Panc1 (cell line): ENCODE measurements at places on chromosomes 11 and 22. TPM values are rescaled to one million over a fixed set of nuclear protein-coding genes. Genes with fewer than 3 reads are reported as not detected.

- no peak for DNase-seq
These were observed 3.8 kb downstream of the SERPING1 start for GRCh38 chr11:57601297-57601696.

DNA sequence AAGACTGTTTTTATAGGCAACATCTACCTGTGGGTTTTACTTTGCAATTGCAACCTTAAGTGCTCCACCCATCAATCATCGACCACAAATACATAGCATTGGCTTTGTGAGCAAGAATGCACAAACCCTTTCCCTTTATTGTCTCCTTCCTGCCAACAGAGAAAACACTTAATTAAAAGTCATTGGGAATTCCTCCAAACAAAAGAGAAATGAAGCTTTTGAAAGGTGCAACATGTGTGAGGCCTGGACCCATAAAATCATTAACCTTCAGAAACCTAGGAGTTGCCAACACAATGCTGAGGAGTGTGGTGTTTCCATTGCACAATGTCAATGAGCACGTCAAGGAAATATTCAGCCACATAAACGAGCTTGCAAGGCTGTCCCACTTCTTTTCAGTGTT lies 223.2 kb downstream of the BLID start:
- no peak for DNase-seq

DNA sequence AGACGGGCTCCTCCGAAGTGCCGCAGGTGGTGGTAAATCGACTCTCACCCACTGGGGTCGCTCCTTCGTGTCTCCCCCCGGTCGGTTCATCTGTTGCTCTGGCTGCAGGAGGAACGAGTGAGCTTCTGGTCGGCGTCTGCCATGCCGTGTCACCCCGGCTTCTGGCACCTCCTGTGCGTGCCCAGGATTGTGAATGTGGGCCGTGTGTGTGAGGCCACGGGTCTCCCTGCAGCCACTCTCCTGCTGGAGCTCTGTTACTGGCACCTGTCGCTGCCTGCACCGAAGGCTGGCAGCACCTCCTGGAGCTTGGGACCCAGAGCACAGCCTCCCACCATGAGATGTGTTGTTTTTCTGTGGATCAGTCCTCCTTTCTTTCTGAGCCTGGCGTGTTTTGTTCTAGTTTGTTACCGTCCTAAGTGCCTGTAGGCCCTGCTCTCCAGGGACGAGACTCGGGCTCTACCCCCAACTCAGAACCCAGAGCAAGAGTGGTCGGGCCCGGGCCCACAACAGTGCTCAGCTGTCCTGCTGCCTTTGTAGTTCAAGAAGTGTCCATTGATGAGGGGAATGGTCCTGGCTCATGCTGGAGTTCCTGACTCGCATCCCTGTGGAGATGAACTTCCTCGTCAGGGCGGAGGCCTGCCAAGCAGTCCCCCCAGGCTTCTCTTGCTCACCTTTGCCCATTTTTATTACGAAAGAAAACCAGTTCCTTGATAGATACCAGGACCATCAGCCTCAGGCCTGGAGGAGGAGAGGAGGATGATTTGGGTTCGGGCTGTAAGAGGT lies 66.6 kb downstream of the MED15 start:
- DNase-seq, result no peak

- DNase-seq, result no peak
These were observed 113.4 kb downstream of the ZBTB16 start for GRCh38 chr11:114172871-114173444.

DNA sequence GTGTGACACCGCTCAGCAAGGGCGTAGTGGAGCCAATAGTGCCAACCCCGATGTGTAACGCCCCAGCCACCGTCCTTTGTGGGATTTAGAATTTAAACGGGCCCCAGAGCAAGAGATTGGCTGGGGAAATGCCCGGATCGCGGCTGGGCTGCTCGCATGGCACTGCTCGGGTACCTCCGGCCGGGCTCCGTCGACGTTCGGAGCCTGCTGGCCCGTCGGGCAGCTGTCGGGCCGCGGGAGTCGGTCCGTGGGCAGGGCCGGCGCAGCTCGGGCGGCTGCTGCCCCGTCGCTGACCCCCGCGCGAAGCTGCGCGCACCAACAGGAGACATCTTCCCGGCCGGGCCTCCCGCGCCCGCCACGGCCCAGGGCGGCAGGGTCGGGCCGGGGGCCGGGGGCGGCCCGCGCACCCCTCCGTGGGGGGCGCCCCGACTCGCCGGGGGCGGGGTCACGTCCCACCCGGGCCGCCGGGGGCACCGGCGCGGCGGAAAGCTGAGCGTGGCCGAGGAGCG lies 1.3 kb upstream of the KDM2A start:
- no peak for DNase-seq

GRCh38 chr11:34680206-34680605 lies 59.3 kb downstream of the EHF start:
- DNase-seq, result no peak

DNA sequence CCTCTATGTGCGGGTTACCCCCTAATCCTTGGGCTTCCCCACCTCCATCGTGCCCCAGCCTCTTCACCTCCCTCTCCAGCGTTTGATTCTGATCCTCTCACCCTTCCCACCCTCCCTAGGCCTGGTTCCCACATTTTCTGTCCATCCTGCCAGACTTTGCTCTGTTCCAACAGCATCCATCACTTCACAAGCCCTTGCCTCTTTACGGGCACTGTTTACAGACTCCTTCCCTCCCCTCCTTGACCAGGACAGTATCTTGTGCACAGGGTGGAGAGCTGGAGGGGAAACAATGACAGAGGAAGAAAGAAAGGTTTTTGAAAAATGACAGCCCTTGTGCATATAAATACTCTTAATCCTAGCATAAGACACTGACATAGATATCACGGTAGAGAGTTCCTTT lies 30.4 kb downstream of the FEZ1 start:
- DNase-seq, result no peak

DNA sequence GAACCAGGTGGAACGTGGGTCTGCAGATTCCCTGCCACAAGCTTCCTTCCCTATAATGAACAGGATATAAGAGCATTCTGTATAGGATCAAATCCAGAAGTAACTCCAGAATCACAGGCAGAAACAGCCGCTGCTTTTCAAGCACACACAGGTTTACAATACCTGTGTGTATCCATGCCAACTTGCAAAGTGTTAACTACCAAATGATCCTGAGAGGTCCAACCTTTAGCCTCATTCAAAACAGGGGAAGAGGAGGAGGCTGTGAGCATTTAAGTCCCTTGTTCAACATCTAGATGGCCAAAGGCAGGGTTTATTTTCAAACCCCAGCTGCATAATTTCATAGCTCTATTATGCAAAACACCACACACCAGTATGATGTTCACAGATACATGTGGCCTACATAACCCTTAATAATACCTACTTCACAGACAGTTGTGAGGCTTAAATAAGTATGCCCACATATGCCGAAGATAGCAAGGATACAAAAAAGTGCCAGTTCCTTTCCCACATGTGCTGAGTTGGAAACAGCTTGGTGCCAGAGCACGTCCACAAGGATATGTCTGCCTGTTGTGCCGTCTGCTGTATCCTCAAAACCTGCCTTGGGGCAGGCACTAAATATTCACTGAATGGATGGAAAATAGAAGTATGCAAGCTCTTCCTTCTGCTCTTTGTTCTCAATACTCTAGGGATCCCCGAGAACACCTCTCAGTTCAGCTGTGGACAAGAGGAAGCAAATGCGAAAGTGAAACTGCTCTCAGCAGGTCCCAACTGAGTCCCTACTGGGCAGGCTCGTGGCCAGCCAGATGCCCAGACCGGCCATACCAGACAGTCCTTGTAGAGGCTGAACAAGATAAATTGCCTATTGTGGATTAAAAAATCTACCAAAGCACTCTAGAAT lies 66.8 kb downstream of the LARGE1 start:
- DNase-seq, result no peak

- DNase-seq, result no peak
These were observed 5.1 kb upstream of the CLPB start for GRCh38 chr11:72439455-72439854.

GRCh38 chr22:45204241-45204640 lies 36.5 kb downstream of the KIAA0930 start:
- no peak for DNase-seq

DNA sequence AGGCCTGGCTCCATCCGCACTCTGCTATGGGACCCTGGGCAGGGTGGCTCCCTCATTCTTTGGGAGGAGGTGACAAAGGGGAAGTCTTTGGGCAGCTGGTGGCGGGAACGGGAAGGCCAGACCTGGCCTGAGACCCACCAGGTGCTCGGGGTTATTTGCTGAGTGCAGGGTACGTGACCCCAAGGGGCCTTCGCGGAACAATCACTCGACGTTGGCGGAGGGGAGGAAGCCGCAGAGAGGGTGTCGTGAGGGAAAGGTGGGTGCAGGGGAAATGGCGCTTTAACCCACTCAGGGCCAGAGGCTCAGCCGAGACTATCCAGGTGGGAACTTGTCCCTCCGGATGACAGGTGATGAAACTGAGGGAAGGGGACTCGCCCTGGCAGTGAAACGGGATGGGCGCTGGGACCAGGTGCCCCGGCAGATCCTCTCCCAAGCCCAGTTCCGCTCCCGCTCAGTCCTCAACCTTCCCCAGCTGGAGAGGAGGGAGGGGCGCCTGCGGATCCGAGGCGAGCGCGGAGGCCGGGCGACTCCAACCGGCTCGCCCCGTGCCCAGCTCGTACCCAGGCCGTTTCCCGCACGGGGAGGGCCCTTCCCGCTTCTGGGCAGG lies 911 bp downstream of the A4GALT start:
- no peak for DNase-seq

DNA sequence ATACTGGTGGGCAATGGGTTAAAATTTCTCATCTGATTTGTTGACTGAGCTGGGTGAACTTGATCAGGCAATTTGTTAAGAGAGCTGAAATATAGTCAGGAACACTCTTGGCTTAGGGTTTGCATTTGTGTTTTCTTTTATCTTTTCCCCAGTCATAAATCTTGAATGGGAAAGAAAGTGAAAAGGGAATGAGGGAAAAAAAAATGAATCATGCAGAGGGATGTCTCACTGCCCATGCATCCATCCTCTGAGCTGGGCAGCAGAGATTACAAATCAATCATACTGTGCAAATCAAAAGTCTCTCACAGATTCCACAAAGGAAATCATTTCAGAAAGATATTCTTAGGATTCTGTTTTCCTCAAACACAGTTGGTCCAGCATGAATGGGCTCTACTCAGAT lies 174.2 kb upstream of the MPPED2 start:
- no peak for DNase-seq

DNA sequence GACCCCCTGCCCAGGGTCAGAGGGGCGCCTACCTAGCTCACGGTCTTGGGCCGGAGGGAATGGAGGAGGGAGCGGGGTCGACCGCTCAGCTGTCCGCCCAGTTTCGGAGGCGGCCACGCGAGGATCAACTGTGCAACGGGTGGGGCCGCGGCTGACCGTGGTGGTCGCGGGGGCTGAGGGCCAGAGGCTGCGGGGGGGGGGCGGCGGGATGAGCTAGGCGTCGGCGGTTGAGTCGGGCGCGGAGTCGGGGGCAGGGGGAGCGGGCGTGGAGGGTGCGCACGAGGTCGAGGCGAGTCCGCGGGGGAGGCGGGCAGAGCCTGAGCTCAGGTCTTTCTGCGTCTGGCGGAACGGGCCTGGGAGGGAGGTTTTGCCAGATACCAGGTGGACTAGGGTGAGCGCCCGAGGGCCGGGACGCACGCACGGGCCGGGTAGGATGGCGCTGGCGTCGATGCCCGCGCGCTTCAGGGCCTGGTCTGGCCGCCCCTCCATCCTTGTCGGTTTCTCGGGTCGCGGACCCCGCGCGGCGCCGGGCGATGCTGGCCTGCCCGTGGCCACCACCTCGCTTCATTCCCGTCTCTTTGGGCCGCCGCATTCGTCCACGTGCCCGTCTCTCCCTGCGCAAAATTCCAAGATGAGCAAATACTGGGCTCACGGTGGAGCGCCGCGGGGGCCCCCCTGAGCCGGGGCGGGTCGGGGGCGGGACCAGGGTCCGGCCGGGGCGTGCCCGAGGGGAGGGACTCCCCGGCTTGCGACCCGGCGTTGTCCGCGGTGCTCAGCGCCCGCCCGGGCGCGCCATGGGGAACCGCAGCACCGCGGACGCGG lies at the start of gene DRD4:
TSS of gene DRD4 (plus strand) at position 759 of the 822 bp plus-strand sequence. CDS start at position 795, 36 bp downstream.
- DNase-seq, result no peak

- no peak for DNase-seq
These were observed 921.3 kb downstream of the METTL15 start for GRCh38 chr11:29029452-29029851.

- DNase-seq, result no peak
These were observed 29.1 kb downstream of the LIMK2 start for GRCh38 chr22:31241200-31241599.

GRCh38 chr11:104823657-104824056 lies 74.6 kb downstream of the CASP12 start:
- no peak for DNase-seq

GRCh38 chr11:121321614-121322243 lies 29.2 kb downstream of the SC5D start:
- DNase-seq, result peak; percentile 28

- no peak for DNase-seq
These were observed 36.8 kb upstream of the GRIA4 start for GRCh38 chr11:105573091-105573490.

GRCh38 chr11:639332-639955 lies 2.4 kb downstream of the DRD4 start:
- DNase-seq, result no peak

- DNase-seq, result no peak
These were observed 14.0 kb downstream of the CELF1 start for GRCh38 chr11:47538741-47539565.

- DNase-seq, result no peak
These were observed 2.6 kb downstream of the EHF start for GRCh38 chr11:34623463-34623862.

DNA sequence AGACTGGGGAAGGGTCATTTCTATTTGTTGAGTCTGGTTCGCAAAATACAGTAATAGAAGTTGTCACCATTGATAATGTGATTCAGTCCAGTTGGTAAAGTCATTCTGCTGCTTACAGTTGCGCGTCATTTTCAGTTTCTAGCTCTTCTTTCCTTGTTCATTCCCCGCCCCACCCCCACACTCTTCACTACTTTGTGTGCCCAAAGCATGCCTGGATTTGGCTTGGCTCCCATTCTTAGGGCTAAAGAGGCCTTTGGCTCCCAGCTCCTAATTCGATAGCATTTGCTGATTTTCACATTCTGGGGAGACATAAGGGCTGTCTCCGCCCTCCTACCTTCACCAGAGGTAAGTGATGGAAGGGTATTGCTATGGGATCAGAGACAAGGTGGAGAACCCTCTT lies 43.0 kb downstream of the CECR2 start:
- DNase-seq, result no peak

APOBEC3F gene
- 7.7 TPM for total RNA-seq

FAM181B gene
- 0.69 TPM for total RNA-seq

SMTNL1 gene
- total RNA-seq, result not detected

CASP12 gene
- total RNA-seq, result not detected

SNX15 gene
- 51.5 TPM for total RNA-seq

PRAME gene
- 68.4 TPM for total RNA-seq

SCGB1C1 gene
- not detected for total RNA-seq

SERHL2 gene
- 1.6 TPM for total RNA-seq

DEFB131B gene
- total RNA-seq, result not detected

RFPL3 gene
- total RNA-seq, result not detected
